Vagina (tissue), 2 donors: ENCODE measurements at places on chromosomes 5 and 9. TPM values are rescaled to one million over a fixed set of nuclear protein-coding genes. Genes with fewer than 3 reads are reported as not detected.

- DNase-seq = no peak
Measured at GRCh38 chr5:157877821-157878220, 18.9 kb upstream of the CLINT1 start.

GRCh38 chr5:100505984-100506670, 29.0 kb upstream of the FAM174A start:
- DNase-seq = no peak

GRCh38 chr5:65032250-65032649, 263.5 kb downstream of the CWC27 start:
- no peak for DNase-seq

Gene PCDHB7
- 0.98 TPM for total RNA-seq

GRCh38 chr9:87684627-87685219, 41.2 kb upstream of the CTSL start:
- no peak for DNase-seq

DNA sequence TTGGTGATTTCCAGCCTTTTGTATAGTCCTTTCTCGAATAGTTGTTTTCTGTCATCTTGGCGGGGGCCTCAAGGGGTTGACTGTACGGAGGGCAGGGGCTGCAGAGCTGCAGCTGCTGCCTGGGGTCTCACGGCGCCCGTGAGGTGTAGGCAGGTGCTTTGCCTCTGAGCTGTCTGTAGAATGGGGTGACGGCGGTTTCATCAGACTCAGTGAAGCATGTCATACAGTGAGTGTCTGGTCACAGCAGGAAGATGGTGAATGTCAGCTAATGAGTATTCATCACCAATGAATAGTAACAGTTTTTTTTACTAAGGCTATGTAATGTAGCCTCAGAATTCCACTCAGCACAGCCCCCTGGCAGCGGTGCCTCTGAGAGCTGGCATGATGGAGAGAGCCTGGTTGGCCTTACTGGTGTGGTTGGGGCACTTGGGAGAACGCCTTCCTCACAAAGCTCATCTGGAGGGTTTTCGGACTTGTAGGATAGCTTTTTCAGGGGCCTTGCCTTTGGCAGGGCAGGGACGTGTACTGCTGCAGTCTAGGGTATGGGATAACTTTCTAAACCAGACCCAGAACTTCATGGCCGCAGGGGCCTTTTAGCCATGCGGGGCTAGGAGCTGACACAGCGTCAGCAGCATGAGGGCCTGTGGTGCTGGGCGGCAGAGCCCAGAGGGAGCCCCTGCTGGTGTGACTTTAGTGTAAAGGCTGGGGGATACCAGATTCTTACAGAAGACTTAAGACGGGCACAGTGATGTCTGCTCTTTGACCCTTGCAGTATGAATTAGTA, 15.0 kb downstream of the TENT4A start:
- DNase-seq = no peak

DNA sequence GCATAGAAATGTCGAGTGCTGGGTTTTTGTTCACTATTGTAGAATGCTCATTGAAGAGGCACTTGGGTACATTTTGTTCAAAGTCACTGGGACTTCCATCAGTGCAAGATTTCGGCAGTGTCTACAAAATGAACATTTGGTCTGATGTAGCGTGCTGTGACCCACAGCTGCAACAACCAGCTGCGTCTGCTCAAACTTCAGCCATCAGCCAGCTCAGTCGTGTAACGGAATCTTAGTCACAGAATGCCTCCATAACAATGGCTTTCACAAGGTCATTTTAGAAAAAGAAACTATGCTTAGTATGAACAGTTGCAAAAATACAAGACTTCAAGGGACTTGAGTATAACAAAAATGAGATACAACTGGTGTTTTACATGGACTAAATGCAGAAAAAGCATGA, 828.1 kb upstream of the GRAMD2B start:
- DNase-seq = no peak

DNA sequence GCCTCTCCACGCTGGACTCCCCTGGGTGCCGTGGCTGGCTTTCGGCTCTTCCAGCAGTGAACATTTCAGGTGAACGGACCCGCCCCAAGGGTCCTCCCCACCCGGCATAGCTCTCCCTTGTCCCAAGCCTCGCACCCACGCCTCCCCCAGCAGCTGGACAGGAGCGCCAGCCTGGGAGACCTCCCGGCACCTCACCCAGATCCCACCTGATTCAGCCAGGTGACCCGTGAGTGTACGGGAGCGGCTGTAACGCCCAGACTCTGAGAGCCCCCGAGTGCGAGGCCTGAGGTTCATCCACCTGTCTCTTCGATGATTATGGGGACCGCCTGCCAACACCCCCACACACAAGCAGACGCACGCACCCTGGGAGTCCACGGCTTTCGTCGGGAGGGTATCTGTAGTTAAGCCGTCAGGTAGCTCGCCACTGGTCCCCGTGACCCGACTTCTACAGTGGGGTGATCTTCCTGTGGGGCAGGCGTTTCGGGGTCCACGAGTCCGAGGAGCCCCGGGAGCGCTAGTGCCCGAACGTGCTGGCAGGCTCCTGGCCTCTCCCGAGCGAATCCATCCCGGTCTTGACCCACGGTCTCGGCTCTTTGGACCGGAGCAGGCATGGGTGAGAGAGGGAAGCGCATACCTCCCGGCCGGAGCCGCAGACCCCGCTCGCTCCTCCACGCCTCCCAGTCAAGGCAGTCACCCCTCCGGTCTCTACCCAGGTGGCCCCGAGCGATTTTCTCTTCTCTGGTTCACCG, 14.9 kb downstream of the TRIM7 start:
- DNase-seq = no peak

DNA sequence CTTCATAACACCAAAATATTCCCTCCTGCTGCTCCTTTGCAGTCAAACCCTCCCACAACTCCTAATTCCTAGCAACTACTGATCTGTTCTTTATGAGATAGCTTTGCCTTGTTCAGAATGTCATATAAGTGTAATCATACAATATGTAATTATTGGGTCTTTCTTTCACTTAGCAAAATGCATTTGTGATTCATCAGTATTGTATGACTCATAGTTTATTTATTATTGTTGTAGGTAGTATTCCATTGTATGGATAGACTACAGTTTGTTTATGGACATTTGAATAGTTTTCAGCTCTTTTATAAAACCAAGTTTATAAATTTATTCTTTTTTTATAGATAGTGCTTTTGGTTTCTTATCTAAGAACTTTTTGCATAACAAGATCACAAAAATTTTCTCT, 468.2 kb upstream of the KIF2A start:
- no peak for DNase-seq

DNA sequence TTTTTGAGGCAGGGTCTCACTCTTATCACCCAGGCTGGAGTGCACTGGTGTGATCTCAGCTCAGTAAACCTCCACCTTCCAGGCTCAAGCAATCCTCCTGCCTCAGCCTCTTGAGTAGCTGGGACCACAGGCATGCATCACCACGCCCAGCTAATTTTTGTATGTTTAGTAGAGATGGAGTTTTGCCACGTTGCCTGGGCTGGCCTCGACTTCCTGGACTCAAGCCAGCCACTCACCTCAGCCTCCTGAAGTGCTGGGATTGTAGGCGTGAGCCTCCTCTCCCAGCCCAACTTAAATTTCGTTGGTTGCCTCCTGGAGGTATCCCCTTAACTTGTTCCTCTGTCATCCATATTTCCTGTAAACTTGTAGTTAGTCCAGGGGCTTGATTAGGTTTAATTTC, 47.2 kb downstream of the RAB24 start:
- DNase-seq = no peak

GRCh38 chr9:133704711-133705181, 33.4 kb downstream of the SARDH start:
- DNase-seq = no peak

GRCh38 chr5:96312383-96312782, 120.7 kb downstream of the PCSK1 start:
- DNase-seq = no peak

Gene TUSC1
- total RNA-seq = 22.6 TPM

DNA sequence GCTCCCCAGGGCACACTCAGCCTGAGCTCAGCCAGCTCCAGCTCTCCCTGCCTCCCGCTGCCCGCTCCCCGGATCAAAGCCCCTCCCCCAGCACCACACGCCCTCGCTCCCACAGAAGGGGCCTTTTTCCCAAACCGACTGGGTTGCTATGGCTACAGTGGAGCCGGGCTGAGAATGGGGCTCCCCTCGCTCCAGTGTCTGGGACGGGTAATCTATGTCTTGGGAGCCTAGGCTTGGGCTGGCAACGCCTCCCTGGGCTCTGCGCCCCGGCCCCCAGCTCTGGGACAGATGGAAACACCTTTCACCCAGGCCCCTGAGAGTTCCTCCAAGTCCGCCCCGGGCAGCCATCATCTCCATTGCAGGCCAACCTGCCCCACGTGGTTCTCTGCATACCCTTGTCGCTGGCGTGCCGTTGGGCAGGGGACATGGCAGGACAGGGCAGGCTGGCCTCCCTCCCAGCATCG, 29.6 kb downstream of the NOTCH1 start:
- DNase-seq = no peak

DNA sequence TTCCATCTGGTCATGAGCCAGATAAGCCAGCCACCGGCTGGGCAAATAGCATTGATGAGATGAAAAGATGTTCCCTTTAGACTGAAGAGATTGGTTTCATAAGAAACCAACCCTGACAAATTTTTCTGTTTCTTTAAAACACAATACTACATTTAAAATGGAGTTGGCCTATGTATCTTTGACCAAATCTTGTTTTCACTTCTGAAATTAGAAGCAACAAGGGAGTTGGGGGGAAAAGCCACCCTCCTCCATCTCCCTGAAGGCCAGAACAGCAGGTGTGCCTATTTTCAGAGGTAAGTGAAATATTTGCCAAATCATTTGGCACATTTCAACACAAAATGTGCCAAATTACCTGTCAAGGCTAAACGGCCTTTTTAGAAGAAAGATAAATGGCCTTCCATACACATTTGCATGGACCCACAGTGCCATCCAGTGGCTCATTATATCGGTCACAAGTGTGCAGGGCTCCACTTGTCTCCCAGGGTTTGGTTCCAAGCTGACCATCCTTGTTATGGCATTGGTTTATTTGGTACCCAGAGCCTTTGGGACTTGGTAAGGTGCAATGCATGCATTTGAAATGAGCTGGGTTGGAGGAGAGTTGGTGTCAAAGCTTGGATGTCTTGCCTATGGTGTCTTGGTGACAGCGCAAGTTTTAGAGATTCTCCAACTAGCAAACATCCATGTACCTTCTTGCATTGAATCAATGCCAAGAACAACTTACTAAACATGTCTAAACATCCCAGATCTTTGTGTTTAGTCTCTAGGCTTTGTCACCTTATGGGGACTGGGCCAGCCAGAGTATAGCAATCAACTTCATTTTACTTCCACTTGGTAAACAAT, 372.0 kb upstream of the KIF2A start:
- no peak for DNase-seq

GRCh38 chr9:100838857-100839256, 189.7 kb upstream of the PLPPR1 start:
- DNase-seq = no peak

- no peak for DNase-seq
Measured at GRCh38 chr5:50715001-50715400, 48.6 kb downstream of the PARP8 start.

GRCh38 chr9:111356481-111357244, 26.6 kb upstream of the OR2K2 start:
- no peak for DNase-seq

- no peak for DNase-seq
Measured at GRCh38 chr9:90176901-90177300, 465.7 kb downstream of the DIRAS2 start.

- DNase-seq = no peak
Measured at GRCh38 chr5:140311011-140311467, 8.1 kb upstream of the PFDN1 start.

DNA sequence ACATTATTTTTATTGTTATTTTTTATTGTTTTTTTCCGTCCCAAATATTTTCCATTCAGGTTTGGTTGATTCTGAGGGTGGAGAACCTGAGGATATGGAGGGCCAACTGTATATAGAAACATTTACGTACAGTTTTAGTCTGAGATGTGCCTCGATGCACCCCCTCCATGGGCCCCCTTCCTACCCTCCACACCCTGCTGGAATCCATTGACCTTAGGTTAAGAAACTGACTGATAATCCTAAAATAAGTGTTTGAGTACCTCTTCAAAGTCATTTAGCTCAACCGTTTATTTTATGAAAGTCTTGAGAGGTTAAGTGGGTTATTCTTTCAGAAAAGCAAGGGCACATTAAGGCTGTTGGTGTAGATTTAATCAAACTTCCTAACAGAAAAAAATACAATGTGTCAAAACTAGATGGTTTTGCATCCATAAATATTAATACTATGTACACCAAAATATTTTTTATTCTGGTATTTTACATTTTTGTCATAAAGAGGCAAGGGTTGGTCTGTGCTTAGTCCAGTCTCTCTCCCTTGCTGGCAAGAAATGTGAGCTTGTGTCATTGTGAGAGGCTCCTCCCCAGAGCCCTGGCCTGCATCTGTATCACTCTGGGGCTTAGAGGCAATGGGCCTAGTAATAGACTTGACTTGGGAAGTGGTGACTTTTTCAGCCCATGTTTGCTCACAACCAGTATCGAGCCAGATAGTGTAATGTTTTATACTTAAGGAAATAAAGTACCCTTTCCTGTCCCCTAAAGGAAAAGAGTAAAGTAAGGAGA, 15.7 kb downstream of the MTRR start:
- DNase-seq = no peak

DNA sequence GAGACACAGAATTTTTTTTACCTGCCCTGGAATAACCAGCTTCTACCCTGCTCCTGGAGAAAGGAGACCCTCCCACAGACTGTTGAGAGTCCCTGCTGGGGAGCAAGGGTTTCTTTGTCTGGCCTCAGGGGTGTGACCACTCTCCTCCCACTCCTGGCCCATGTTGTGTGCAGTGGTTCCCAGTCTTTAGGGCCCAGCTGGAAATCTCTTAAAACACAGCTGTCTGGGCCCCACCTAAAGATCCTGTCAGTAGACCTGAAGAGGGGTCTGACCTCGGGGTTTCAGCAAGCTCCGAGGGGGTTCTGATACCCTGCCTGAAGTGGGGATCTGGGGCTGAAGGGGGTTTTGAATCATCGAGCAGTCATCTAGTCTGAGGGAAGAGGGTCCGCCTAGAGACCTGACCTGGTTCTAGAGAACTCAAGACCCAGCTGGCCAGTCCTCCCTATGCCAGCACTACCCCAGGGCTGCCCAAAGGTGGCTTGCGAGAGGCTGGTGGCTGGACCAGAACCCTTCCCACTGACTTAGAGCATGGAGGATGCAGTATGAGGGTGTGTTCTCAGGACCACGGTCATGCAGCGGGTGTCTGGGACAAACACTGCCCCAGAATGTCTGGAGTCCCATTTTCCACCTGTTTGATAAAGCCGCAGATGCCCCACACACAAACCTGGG, 8.1 kb upstream of the UNC5A start:
- DNase-seq = no peak

DNA sequence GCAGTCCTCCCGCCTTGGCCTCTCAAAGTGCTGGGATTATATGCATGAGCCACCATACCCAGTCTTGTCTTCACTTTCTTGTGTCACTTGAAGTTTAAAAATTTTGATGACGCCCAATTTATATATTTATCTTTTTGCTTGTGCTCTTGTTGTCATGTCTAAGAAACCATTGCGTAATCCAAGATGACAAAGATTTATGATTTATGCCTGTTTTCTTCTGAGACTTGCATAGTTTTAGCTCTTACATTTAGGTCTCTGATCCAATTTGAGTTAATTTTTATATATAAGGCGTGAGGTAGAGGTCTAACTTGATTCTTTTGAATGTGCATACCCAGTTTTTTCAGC, 18.6 kb downstream of the ANKHD1 start:
- no peak for DNase-seq

GRCh38 chr5:94376672-94377345, 241.6 kb downstream of the KIAA0825 start:
- no peak for DNase-seq
